Airway epithelial cell (primary cell): ENCODE measurements at places on chromosomes 4 and X. TPM values are rescaled to one million over a fixed set of nuclear protein-coding genes. Genes with fewer than 3 reads are reported as not detected.

GYPE gene
- total RNA-seq, result not detected in 2 replicates

GPR78 gene
- not detected in 2 replicates for total RNA-seq

FGFBP2 gene
- total RNA-seq, result not detected in 2 replicates

L1CAM gene
- 1.3 and 1.6 TPM in 2 replicates for total RNA-seq

KLB gene
- total RNA-seq, result 0.07 TPM in 1 of 2 replicates, not detected in the other
